NCI-H460 (cell line): ENCODE measurements at places on chromosomes 4 and X.

- no peak for DNase-seq
Measured at GRCh38 chr4:10643600-10644425, 40.8 kb downstream of the CLNK start.

DNA sequence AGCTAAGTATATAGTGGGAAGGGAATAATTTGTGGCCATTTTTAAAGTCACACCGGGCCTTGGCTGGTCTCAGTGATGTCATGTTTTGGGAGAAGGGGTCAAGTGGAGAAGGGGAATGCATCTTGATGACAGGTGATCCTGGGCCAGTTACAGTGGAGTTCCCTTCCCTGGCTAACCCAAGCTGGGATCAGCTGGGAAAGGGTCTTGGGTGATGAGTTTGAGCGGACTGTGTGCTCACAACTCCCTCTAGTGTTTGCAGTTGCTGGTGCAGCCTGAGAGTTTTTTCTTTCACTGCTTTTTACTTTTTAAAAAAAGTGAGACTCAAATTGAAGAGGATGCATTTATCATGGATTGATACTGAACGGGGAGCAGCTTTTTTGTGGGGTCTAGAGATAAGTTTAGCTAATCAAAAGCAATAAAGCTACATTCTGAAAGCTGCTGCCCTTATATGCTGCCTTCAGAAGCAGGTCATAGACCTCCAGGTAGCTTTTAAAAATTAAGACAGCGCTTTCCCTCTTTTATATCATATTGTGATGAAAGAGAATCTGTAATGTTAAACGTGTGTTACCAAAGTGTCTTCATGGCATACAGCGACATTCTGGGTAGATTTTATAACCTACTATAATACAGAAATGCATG, 164.7 kb downstream of the DCLK2 start:
- no peak for DNase-seq

GRCh38 chr4:83083925-83084475, 30.5 kb downstream of the PLAC8 start:
- no peak for DNase-seq

DNA sequence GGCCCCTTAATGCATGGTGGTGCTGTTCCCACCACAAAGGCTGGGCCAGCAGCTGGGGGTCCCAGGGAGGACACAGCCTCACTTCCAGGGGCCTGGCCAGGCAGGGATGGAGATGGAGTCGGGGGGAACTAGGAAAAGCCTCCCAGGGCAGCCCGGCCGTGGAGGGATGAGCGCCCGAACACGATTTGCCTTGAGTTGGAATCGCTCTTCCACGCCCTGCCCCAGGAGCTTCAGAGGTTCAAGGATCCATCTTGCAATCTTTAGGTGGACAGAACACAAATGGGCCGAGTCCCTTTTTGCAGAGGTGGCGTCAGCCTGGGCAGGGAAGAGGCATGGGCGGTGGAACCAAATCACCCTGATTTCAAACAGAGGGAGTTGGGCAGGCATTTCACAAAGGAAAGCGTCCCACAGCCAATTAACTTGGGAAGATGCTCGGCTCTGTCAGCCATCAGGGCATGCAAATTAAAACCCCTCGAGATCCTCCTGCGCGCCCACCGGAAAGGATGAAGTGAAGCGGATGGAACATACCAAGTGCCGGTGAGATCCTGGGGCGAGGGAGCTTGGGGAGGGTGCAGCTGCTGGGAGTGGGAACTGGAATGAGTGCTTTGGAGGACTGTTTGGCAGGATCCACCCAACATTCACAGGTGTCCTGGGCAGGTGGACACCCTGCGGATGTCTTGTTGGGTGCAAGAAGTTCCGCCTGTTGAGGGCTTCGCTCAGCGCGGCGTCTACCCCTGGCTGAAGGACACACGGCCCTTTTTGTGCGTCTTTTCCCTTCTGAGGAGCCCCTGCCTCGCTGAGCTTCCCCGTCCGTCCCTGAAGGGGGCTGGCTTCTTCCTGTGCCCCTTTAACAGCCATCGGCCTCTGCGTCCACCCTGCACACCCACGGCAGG, 75.7 kb downstream of the HTRA3 start:
- no peak for DNase-seq

- DNase-seq: no peak
Measured at GRCh38 chr4:7034262-7035081, 8.7 kb upstream of the TADA2B start.
